ENCODE measurements at places on chromosomes 7 and 10. TPM values are rescaled to one million over a fixed set of nuclear protein-coding genes. Genes with fewer than 3 reads are reported as not detected.

COX19 gene
- total RNA-seq: 4.4 TPM

PPIF gene
- total RNA-seq: 53.5 TPM

ZNF425 gene
- total RNA-seq: 1.9 TPM

OR2A1 gene
- not detected for total RNA-seq

ADO gene
- total RNA-seq: 20.2 TPM

GRK5 gene
- total RNA-seq: 22.8 TPM

KCND2 gene
- total RNA-seq: not detected

AKR1C8 gene
- not detected for total RNA-seq

RSU1 gene
- 44.1 TPM for total RNA-seq

TFPI2 gene
- total RNA-seq: 1.7 TPM

ABHD11 gene
- total RNA-seq: 5.0 TPM

All from MG63 (cell line).